ENCODE measurements at places on chromosomes 7 and 10.
A peak's percentile ranks its signal among the peaks of the same experiment; 100 is the strongest.

DNA sequence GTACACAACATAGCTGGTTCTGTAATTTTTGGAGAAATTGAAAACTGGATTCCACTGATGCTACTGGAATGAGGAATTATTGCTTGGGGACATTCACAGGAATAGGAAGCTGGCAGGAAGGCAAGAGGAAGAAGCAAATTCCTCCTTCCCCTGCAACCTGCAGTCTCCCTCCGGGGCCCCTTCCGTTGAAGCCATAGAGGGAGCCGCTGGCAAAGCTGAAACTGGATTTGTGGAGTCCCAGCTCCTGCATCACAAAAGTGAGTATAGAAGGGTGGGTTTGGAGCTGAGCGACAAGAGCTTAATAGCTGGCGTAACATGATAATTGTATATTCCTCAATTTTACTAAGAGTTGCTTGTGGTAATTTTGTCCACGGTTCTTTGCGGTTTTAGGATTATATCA, 190.8 kb downstream of the ADRA2A start:
- no peak for DNase-seq

- no peak for DNase-seq
Measured at GRCh38 chr7:105097619-105098018, 83.6 kb downstream of the KMT2E start.

- DNase-seq, result no peak
Measured at GRCh38 chr10:110524859-110525232, 27.1 kb downstream of the DUSP5 start.

GRCh38 chr10:103834436-103835095, 20.8 kb downstream of the SH3PXD2A start:
- no peak for DNase-seq

DNA sequence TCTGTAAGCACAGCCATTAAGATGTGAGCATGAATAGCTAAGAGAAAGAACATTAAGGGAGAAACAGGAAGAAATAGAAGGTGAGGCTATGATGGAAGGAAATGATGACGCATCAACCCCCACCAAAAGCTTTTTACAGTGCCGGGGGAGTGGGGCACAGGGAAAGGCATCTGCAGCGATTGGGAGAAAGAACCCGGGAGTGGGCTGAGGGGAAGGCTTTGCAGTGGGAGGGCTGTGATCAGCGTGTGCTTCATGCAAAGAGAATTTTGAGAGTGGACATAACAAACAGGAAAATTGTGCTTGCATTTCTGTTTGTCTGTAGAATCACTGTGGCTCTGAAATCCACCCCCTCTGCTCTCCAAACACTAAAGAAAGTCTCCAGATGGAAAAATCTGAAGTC, 250.8 kb downstream of the KCNMA1 start:
- DNase-seq, result peak; percentile 4

DNA sequence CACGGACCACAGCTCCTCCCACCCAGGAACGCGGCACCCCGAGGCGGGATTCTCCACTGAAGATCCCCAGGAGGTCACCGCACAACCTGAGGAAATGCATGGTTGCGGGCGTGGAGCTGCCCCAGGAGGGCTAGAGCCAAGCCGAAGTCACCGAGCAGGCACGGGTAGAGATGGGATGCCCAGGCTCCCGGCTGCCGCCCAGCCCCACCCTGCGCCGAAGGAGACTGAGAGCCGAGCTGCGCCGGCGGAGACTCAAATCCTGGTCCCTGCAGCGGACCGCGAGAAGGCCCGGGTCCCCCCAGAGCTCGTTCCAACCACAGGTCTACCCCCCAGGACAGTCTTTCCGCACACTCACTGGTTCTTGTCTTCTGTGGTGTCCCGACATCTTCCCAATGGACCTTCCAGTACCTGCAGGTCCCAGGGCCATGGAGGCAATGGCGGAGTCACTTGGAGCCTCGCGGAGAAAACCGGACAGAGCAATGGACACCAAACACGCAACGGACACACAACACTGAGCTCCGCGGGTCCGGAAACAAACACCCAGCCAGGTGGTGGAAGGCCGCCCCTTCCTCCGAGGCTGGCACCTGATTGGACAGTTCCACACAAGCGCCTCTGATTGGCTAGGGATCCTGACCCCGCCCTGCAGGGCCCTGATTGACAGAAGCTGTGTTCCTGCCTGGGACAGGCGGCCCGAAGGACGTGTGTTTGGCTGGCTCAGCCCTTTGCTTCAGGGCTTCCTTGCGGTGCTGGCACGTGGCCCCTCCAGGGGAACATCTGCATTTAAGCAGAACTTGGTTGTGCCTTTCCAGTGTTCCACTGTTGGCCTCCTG, 331.9 kb upstream of the NUPR2 start:
- DNase-seq, result no peak

DNA sequence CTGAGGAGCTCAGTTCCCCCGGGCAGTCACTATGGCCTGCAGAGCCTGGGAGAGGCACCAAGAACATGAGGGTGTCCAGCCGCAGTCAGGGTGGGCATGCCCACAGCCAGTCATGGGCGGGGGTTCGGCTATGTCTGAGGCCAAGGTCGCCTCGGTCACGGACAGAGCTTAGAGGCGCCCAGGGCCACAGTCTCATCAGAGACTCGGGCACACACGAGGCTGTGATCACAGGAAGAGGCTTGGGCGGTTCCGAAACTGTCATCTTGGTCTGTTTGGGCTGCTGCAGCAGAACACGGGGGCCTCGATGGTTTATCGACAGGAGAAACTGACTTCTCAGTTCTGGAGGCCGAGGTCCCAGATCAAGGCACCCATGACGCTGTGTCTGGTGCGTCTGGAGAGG, 9.7 kb downstream of the ADGRA1 start:
- DNase-seq, result no peak

- no peak for DNase-seq
Measured at GRCh38 chr7:27677912-27678612, 15.4 kb upstream of the HIBADH start.

GRCh38 chr7:44264221-44264931, 61.0 kb downstream of the CAMK2B start:
- DNase-seq, result no peak

Data from activated naive CD8-positive, alpha-beta T cell treated with anti-CD3 and anti-CD28 coated beads, Interleukin-2, amount 50 U/mL, for 24 hours (primary cell).